ENCODE measurements at places on chromosomes 12 and 14.

DNA sequence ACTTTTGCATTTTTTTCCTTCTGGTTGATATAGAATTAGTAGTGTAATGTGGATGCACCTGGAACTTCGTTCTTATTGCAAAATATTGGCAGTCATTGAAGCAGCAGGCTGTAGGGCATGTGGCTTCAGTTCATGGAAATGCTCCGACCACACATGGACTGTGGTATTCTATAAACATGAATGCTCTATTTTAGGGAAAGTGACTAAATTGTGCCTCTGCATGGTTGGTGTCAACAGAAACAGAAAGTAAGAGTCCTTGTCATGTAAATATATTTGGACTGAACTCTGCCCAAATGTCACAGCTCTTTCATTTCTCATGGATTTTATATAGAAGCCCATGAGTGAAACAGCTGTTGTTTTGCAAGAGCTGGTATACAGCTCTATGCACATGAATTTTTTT lies 917.0 kb downstream of the LRFN5 start:
- no peak for DNase-seq

- no peak for DNase-seq
Measured at GRCh38 chr12:22588817-22589216, 36.2 kb upstream of the ETNK1 start.

- DNase-seq = no peak
Measured at GRCh38 chr12:38956337-38956736, 50.9 kb upstream of the CPNE8 start.

- DNase-seq = peak; percentile 92
Measured at GRCh38 chr12:116599285-116600136, 40.3 kb downstream of the MAP1LC3B2 start.

DNA sequence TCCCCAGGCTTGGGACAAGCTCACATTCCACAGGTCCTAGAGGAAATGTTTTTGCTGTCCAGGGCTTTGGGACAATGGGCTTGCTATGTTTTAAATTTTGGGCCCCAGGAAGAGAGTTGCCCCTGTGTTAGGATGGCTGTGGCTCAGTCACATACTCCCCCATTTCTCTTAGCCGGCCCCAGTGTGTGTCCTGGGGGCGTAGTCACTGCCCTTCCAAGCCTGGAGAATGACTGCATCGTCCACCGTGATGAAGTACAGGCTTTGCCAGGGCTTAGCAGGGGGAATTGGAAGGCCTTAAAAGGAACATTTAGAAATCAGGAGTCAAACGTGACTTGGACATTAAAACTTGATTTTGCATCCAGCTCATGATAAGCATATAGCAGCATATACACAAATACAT lies 293.6 kb downstream of the CACNA1C start:
- DNase-seq = peak; percentile 67

- no peak for DNase-seq
Measured at GRCh38 chr12:106071686-106072085, 67.1 kb downstream of the NUAK1 start.

DNA sequence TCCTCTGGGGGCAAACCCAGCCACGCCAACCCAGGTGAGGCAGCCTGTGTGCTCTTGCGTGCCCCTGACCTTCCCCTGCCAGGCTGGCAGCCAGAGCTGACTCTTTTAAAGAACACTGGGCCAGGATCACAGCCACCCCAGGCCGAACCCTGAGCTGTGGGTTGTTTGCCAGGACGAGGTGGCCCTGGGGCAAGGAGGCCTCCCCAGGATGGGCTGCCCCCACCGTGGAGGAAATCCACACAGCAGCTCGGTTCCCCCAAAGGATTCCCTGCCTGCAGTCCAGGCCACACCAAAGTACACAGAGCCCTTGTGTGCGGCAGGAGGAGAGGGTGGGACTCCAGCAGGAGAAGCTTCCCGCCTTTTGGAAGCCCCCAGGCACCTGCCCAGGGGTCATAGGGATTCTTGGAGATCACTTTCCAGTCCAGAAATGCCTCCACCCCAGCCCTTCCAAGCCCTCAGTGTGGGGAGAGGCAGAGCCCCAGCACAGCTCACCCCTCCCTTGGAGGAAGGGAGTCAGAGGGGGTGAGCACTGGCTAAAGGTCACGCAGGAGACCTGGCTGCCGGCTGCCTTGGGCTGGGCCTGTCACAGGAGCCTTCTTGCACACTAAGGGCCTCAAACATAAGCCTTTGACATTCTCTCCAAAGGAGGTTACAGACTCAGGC lies 115.6 kb downstream of the CALM1 start:
- no peak for DNase-seq

DNA sequence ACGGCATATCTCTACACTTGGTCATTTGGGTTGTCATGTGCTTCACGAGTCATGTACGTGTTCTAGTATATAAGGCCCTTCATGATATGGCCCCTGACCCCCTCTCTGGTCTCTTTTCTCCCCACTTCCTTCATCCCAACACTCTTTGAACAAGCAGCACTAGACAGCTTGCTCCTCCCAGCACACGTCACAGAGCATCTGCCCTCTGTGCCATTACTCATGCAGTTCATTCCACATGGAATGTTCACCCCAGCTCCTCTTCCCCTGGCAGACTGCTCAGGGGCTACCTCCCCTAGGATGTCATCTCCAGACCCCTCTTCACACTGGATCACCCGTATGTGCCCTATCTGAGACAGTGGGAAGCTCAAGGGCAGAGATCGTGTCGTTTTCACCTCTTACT lies 14.1 kb upstream of the LRP1-AS start:
- DNase-seq = no peak

GRCh38 chr12:39354955-39355354 lies 88.0 kb downstream of the KIF21A start:
- no peak for DNase-seq

DNA sequence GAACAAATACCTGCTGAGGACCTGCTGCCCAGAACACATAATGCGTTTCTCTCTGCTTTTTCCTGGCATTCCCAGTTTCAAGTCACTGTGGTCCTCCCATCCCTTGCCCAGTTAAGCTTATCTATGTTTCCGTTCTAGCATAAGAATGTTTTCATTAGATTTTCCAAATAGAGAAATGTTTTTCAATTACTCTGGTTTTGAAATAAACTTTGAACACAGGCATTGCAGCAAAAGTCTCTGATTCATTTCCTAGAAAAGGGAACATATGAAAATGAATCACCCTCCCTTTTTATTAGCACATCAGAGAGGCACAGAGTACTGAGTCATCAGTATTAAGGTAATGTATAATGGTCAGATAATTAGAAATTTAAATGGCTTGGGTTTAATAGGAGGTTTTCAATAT lies 201.1 kb upstream of the TMEM260 start:
- peak; percentile 74 for DNase-seq

DNA sequence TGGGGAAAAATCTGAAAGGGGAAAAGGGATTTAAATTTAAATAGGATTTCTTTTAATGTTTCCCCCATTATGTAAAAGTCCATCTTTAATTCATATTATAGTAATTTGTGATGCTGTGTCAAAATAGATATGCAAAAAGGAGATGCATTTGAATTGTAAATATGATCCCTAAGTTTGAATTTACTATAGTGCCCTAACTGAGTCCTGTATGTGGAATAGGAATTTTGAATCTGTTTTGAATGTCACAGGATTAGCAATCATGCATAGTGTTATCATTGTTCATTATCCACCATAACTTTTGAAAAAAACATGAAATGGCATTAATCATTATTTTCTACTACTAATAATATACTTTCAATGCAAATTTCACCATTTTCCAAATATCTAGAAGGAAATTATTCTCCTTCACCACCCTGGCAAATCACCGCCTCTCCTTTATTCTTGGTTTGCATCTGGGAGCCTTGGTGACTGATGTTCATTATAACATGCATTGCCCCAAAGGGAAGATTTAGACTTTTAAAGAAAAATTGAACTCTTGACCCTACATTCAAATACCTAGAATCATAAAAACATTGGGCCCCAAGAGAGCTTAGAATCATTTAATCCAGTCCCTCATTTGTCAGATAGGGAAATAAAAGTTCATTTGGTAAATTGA lies 341.5 kb upstream of the TMPO start:
- DNase-seq = no peak

GRCh38 chr12:26286186-26286585 lies 90.8 kb downstream of the SSPN start:
- no peak for DNase-seq

- DNase-seq = no peak
Measured at GRCh38 chr14:102363182-102363943, 622 bp downstream of the TECPR2 start.

DNA sequence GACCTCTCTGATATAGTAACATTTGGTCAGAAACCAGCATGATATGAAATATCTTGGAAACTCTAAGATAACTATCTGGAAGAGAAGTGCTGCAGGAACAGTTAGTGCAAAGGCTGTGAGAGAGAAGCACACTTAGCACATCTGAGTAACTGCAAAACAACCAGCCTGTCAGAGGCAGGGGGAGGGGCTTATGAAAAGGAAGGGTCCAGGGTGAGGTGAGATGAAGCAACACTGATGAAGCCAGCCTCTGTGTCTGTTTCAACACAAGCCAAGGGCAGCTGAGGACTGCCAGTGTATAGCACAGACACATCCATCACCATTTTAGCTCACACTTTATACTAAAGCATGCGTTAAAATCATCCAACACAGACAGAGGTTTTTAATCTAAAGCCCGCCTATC lies 37.4 kb upstream of the OVCH1 start:
- no peak for DNase-seq

Measured in ascending aorta (tissue), 2 donors.